CD4-positive, alpha-beta T cell treated with Interferon alpha-2 for 1 hour (primary cell): ENCODE measurements at places on chromosomes 16 and 17.

DNA sequence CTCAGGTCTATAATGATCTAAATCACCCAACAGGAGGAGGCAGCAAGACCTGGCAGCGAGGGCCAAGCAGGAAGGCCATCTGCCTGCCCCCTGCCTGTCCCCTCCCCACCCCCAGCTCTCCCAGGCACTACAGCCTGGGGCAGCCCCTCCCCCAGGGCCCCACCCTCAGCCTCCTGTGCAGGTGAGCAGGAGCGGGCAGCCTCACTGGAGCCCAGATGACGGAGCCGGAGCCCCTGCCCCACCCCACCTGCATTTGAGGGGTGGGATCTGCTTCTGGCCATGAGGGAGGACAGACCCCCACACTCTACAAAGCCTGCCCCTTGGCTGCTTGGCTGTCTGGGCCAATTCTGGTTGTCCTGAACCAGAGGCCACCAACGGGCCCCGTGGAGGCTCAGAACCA lies 12.4 kb upstream of the BAHCC1 start:
- no peak for DNase-seq

- no peak for DNase-seq
Observed at GRCh38 chr16:2852003-2852730, 5.8 kb downstream of the PRSS22 start.

GRCh38 chr17:50181591-50182560 lies 16.1 kb downstream of the SGCA start:
- no peak for DNase-seq

- no peak for DNase-seq
Observed at GRCh38 chr16:85334718-85335583, 222.7 kb upstream of the CIBAR2 start.

DNA sequence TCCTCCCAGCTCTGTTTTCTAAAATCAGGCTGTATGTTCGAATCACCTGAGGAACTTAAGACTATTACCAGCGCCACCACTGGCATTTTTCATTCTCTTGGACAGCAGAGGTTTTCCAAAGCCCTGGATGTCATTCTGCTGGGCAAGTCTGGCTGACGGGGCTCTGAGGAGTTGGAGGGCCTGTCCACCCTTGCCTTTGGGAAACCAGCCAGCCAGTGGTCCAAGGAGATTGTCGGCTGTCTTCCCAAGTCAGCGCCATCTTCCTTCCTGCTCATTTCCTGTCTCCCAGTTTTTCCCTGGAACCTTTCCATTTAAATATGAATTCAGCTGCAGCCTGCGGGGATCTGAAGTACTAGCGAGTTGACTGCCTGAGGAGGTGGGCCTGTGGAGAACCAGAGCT lies 258.3 kb downstream of the PRKCA start:
- no peak for DNase-seq

- DNase-seq: no peak
Observed at GRCh38 chr16:11403534-11403795, 58.2 kb downstream of the RMI2 start.

- DNase-seq: peak; percentile 63
Observed at GRCh38 chr17:42276359-42276608, at the start of gene STAT5B. TSS of gene STAT5B (minus strand) at chr17:42276391. CDS start at chr17:42232127, 44,264 bp downstream.

DNA sequence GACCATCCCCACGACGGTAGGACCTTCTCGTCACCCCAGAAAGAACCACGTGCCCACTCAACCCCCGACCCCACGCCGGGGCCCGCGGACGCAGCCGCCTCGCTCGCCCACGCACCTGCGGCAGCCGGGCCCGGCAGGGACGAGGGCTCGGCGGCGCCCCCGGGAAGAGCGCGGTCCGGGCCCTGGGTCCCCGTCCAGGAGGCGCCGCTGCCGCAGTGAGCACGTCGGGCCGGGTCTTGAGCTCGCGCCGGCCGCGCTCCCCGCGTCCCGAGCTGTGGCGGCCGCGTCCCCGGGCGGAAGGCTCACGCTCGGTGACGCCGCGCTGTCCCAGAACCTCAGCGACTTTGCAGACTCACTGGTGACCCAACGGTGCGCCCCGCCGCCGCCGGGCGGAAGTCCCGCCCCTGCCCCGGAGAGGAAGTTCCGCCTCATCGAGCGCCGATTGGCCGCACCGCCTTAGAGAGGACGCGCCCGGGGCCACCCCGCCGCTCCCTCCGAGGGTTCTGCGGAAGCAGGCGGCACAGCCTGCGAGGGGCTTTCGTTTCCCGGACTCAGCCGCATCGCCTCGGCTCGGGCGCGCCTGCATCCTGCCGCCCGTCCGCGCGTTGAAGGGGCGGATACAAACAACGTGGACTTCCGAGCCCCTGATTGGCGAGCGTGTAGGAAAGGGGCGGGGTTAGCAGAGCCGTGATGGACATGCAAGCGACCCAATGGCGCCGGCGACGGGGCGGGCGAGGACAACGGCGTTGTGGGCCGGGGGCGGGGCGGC lies 793 bp upstream of the RAB40C start:
- DNase-seq: peak; percentile 98

GRCh38 chr16:77344341-77344740 lies 90.5 kb downstream of the ADAMTS18 start:
- no peak for DNase-seq

DNA sequence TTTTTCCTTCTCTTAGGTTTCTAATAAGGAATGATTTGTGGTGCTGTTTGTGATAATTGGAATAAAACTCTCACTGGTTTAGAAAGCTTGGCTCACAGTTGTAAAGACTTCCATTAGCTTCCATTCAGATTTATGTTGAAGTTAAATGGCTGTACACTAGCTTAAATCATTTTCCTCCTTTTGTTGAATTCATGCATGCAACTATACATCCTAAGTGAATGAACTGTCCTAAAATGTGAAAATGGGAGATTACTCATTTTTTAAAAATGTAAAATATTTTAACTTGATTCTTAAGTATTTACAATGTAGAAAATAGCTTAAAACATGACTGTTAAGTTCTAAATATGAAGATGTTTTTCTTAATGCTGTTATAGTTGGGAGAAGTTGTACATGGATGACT lies 15.2 kb downstream of the PRKCA start:
- no peak for DNase-seq
